ENCODE measurements at places on chromosomes 1 and 21.

GRCh38 chr21:33197496-33197895, 32.2 kb upstream of the IFNAR2 start:
- DNase-seq, result no peak

DNA sequence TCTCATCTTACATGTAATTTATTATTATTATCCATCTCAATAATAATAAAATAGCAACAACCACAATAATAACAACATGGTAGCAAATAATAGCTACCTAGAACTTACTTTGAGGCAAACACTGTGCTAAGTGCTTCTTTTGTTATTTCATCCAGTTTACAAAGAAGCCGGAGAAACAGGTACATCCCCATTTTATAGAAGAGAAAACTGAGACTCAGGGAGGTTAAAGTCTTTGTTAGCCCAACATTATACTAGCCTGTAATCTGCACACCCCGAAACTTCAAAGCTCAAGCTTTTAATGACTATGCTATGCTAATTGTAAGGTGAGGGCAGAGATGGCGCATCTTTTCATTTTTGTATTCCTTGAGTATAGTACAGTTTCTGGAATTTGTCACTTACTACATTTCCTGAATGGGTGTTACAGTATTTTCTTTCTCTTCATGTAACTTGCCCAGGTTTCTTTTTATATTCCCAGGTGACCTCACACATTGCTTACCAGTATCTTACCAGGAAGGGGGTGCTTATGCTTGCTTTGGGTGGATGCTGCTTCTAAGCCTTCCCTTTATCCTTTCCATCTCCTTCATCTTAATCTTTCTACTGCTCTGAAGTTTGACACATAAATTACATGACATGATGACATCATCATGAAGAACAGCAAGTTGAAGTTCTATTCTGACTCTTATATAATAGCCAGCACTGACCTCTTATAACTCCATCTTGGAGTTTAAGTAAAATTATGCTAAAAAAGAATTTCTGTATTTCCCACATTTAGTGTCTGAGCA, 8.3 kb downstream of the GCLM start:
- no peak for DNase-seq

GRCh38 chr1:25673962-25674806, 57.6 kb downstream of the MAN1C1 start:
- no peak for DNase-seq

- no peak for DNase-seq
Observed at GRCh38 chr21:43864313-43864961, 586 bp upstream of the AGPAT3 start.

DNA sequence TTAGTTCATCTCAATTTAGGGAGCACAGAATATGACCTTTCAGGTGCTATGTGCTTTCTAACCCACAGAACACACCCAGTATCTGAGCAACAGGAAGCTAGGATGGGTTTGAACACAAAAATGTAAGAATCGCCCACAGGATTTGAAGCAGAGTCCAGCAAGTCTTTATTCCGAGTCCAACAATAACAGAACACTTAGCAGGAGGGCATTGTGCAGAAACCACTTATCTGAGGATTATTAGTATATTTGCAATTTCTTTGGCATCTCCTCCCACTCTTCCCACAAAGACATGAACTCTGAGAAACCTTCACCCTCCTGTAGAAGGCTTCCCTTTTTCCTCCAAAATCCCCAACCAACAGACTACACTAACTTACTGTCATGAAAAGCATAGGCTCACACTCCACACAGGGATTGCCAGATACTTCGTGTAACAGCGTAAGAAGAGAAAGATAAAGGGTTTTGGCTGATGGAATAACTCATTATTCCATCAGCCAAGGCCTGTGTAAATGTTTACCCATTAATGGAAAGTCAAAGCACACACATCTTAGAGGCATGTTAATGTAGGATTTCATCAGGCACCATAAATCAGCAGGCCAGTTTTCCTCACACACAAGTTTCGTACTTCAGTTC, 16.1 kb downstream of the SIPA1L2 start:
- DNase-seq, result peak; percentile 86

GRCh38 chr1:175540896-175541645, 202.3 kb downstream of the TNR start:
- no peak for DNase-seq

- DNase-seq, result no peak
Observed at GRCh38 chr1:202086579-202087350, 36.0 kb upstream of the GPR37L1 start.

- no peak for DNase-seq
Observed at GRCh38 chr1:48726139-48726538, 50.6 kb downstream of the BEND5 start.

GRCh38 chr1:68228851-68229250, 3.5 kb downstream of the WLS start:
- DNase-seq, result peak; percentile 46

DNA sequence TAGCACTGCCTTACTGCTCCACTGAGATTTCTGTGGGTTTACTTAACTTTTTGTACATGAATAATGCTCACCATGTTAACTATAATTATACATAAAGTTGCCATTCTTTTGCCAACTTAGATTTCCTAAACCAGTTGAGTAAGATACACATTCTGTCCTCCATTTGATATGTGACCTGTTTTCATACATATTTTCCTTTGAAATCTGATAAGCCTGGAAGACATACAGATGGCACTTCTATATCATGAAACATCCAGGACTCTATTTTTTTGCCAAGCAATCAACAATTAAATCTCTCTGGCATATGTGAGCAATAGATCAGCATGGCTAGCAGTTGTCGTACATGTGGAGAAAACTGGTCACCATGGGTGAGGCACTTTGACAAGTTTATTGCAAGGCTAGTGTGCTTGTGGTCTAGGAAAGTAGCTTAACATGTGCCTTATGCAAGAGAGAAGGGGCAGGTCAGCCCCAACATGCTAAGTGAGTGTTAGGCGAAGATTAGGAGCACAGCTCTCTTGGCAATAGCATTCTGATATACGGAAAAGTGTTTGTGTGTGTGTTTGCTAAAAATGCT, 14.2 kb downstream of the PRRX1 start:
- DNase-seq, result no peak

DNA sequence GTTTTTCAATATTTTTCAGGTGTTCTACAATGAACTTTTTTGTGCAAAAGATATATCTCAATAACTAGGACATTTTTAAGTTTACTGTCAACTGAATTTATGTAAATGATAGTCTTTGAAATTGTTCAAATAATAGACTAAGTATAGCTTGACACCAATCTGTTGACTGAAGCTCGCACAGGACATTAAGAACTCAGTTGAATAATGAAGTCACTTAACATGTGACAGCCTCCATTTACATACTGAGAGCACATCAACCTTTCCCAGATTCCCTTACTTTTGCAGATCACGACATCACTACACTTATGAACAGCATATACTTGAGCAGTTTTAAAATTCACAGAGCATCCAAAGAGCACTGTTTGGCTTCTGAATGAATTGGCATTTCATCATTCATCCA, 268.2 kb downstream of the LRRC7 start:
- DNase-seq, result no peak

GRCh38 chr1:183194527-183195141, 8.6 kb downstream of the LAMC2 start:
- no peak for DNase-seq

DNA sequence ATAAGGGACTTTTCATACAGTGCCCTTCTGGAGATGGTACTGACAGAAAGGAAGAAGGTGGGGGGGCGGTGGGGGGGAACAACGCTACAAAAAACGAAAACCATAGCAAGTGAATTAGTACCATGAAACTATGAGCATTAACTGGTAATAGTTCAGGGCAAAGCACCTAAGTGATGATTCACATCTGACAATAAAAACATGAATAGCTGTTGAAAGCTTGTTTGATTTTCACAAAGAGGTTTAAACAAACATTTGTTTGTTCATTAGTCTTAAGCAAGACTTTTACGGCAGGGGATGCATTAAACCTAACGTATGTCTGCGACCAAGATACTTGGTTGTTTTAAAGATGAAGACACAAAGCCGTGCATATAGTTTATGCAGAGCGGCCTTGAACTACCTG, 177.5 kb downstream of the LMO4 start:
- DNase-seq, result no peak

GRCh38 chr21:39632796-39633442, 20.2 kb downstream of the B3GALT5 start:
- no peak for DNase-seq

DNA sequence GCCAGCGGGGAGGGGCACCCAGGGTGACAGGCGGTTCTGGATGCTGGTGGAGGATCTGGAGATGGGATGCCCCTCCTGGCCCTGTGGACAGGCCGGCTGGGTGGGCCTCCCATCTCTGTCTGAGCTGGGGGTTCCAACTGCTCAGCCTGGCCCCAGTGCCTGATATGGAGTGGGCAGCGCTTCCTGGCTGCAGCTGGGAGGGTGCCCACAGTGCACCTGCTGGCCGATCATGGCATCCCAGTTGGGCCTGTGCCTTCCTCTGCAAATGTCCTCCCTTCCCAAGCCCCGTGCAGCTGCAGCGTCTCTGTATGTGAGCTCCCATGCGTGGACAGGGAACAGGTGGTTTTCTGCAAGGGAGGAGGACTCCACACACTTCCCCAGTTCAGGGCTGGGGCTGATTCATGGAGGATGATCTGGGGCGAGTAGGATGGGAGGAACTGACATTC, 2.1 kb downstream of the PFKL start:
- no peak for DNase-seq

DNA sequence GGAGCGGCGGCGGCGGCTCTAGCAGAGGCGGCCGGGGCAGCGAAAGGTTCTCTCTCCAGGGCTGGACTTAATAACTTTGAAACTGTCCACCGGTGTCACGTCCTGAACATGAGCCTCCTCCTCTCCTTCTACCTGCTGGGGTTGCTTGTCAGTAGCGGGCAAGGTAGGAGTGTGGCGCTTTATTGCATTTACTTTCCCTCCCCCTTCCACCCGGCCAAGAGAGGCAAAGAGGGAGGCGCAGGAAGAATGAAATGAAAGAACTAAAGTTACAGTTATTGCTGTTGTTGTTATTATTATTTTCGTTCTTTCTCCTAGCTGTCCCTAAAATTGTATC, 214 bp downstream of the NCAM2 start:
- DNase-seq, result no peak

DNA sequence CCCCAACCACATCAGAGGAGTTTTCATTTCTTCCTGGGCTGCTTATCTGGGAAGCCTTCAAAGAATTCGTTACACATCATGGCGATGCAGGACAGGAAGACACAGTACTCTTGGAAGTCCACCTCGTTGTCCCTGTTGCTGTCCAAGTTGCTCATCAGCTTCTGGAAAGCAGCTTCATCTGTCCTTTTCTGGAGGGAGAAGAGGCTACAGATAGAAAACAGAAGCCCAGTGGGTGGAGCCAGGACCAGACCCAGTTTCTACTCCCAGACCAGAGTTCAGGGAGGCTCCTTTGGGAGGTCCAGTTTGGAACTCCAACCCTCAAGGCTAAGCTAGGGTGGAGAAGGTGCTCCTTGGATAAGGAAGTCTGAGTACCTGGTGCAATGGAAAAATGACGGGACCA, 1.9 kb downstream of the S100A4 start:
- DNase-seq, result no peak

- no peak for DNase-seq
Observed at GRCh38 chr1:43324810-43325209, 12.8 kb upstream of the MPL start.

DNA sequence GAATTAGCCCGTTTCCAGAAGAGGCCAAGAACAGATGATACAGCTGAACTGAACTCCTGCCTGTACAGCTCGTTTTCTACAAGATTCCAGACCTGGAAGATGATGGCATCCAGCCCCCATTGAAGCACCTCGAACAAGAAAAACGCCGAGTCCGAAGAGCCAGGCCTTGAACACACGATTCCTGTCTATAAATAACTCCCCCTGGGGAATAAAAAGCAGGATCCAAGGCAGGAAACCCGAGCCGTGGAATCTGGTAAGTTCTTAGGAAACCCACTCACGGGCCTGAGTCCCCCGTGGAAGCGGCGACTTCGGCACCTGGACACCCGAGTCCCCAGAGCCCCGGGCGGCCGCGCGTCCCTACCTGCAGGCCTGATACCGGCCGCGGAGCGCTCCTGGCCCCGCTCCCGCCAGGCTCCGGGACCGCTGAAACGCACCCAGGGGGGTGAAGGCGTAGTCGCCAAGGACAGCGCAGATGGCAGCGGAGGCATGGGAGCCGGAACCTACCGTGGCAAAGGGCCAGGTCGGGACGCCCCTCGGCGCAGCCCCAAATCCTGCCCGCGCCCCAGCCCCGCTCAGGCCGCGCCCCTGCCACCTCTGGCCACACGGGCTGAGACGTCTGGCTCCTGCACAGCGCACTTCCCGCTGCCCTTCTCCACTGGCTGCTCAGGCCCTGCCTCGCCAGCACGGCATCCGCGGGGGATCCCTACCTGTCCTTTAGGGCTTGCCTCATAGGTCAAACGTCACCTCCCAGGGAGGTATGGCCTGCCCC, 14.0 kb upstream of the HLCS start:
- no peak for DNase-seq

- DNase-seq, result peak; percentile 71
Observed at GRCh38 chr1:182784556-182785171, 4.9 kb upstream of the NPL start.

- DNase-seq, result no peak
Observed at GRCh38 chr1:21815724-21816321, 3.8 kb downstream of the LDLRAD2 start.

- no peak for DNase-seq
Observed at GRCh38 chr1:47968556-47968888, 28.7 kb downstream of the TRABD2B start.

GRCh38 chr1:155051777-155052398, 772 bp downstream of the ADAM15 start:
- DNase-seq, result peak; percentile 29

GRCh38 chr1:67723620-67724019, 38.6 kb downstream of the GADD45A start:
- peak; percentile 59 for DNase-seq

DNA sequence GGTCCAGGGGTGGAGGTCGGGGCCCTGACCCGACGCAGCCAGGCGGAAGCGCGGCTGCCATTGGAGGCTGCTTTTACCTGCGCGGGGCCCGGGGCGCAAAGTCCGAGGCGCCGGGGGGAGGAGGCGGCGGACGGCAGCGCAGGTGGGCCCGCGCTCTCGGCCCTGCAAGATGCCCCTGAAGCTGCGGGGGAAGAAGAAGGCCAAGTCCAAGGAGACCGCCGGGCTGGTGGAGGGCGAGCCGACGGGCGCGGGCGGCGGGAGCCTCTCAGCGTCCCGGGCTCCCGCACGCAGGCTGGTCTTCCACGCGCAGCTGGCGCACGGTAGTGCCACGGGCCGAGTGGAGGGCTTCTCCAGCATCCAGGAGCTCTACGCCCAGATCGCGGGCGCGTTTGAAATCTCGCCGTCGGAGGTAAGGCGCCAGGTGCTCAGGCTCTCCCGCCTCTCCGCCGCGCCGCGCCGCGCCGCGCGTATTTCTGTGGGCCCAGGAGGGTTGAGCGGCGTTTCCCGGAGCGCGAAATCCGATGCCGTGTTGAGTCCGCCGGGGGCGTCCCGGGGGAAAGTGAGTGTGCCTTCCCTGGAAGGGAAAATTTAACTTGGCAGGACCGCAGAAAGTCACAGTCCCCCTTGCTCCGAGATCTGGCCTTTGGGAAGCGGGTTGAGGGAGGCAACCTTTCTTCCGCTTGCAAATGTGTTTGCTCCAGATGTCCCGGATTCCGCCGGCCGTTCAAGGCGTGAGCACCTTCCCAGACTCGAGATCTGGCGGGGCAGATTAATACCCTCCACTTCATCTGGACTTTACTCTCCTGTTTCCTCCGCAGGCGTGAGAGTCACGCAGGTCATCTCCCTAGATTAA, at the start of gene GIPC2:
TSS of gene GIPC2 (plus strand) at position 41 of the 853 bp plus-strand sequence. CDS start at position 170, 129 bp downstream.
- peak; percentile 26 for DNase-seq

- DNase-seq, result no peak
Observed at GRCh38 chr1:163747855-163748254, 426.1 kb downstream of the NUF2 start.
